Left ventricle myocardium inferior (tissue), 1 donor: ENCODE measurements at places on chromosomes 3 and 15.

- DNase-seq = no peak
These were observed 30.1 kb downstream of the PLOD2 start for GRCh38 chr3:146130881-146131371.

- no peak for DNase-seq
These were observed 6.0 kb downstream of the PRKCI start for GRCh38 chr3:170228093-170228766.

DNA sequence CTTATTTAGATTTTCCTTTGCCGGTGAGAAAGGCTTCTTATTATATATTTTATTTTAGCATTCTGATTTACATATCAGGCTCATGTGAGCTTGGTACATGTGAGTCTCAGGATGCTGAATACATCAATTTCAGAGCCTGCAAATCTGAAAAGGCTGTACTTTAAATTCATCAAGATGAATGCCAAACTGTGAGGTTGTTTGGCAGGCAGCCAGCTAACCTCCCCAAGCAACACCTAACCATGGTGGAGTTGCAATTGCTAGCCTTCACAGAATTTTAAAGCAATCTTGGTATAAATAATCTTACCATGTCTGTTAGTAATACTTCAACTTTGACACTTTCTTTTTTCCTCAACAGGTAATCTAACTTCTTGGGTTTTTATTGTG lies 252.5 kb downstream of the CDIN1 start:
- DNase-seq = no peak

DNA sequence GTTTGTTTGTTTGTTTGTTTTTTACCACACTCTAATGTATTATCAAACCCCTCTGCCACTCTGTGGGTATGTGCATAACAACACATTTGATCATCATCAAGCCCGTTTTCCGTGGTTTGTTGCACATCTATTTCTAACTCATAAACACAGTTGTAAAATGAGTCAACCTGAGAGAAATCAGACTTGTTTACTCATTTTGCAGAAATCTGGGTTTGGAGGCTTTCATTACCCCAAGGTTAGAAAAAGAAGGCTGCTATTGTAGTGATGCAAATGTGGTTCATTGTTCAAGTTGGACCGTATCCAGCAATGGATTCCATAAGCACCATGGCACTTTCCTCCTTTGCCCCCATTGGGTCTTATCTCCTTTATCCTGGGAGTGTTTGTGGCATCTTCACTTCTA lies 353.2 kb upstream of the SOX2 start:
- DNase-seq = no peak
